ENCODE measurements at places on chromosomes 4 and X.

DNA sequence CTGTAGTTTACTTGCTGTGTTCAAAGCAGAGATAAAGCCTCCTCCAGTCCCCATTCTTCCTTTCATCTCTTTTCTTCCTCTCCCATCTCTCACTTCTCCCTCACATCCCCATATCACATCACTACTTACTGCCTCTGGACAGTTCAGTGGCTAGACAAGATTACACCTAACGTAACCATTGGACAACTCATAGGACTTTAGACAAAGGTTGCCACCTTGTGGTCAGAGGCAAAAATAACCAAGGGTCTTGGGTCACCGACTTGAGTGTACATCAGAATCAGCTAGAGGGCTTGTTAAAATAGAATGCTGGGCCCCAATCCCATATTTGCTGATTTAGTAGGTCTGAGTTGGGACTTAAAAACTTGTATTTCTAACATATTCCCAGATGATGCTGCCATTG, 109.3 kb upstream of the DGKK start:
- DNase-seq = peak; percentile 45

DNA sequence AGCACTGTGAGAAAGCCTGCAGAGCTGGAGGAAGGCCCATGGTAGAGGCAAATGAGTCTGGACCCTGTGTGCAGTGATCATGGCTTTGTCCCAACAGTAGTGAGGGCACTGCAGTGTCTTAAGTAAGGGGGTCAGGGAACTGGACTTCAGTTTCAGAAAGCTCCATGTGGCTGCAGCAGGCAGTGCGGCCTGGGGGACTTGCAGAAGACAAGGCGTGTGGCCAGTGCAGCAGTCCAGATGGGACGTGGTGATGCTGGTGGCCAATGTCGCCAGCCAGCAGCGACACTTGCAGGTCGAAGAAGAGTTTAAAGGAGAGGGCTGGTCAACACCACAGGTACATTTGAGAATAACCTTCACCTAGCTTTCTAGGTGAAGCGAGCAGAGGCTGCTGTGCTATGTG, 113.4 kb downstream of the ZNF827 start:
- no peak for DNase-seq

DNA sequence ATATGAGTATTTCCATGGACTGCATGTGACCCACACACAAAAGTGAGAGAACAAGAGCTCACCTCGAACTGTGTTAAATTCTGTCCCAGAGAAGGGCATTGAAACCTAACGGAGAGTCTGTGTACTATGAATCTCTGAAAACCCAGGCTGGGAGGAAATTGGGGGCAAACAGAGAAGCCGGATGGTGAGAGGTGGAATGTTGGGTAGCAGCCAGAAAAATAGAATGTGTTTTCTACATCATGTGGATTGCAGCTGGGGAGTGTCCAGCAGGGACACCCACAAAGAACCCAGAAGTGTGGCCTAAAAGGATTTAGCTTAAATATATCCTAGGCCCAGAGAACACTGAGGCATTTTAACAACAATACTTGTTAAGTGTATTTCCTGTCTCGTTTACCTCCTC, 38.6 kb downstream of the MND1 start:
- DNase-seq = no peak

DNA sequence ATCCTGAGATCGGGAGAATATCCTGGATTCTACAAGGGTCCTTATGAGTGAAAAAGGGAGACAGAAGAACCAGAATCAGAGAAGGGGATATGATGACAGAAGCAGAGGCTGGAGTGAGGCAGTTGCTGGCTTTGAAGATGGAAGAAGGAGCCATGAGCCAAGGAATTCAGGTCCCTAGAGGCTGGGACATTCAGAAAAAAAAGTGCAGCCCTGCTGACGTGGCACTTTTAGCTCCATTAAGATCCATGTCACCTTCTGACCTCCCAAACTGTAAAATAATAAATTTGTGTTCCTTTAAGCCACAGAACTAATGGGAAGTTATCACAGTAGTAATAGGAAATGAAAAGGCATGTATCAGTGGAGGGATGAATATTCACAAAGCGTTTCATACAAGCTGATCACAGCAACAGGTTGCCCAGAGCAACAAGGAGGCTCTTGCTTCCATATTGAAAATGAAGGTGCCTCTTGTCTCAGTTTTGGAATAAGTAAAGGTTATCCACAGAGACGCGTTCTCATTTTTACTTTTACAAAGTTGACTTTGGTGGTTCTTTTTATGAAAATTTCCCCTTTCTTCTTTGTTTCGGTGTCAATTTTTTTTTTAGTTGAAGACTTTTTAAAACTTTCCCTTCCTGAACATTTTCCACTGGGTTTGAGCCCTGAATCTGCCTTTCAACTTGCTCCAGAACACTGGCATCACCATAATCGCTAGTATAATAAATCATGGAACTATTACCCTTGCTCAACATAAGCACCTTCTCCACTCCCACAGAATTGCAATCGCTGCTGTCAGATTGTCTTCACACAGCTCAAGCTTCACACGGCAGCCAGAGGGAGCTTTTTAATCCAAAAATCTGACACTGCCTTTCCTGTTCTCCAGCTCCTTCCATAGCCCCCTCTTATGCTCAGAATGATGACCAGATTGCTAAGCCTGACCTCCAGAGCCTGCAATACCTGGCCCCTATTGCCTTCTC, 127.6 kb upstream of the RBPJ start:
- no peak for DNase-seq

GRCh38 chr4:6974138-6974848, 64.7 kb downstream of the TBC1D14 start:
- peak; percentile 92 for DNase-seq

- peak; percentile 38 for DNase-seq
Observed at GRCh38 chrX:30713061-30713525, 59.9 kb downstream of the GK start.

Measured in GM03348 (cell line).